ENCODE measurements at places on chromosomes 6 and 20.

GRCh38 chr6:101195588-101195987, 197.9 kb upstream of the GRIK2 start:
- DNase-seq: no peak

- DNase-seq: no peak
Observed at GRCh38 chr6:113971741-113972140, 793 bp upstream of the HDAC2 start.

GRCh38 chr6:141335477-141336273, 797.0 kb upstream of the GJE1 start:
- no peak for DNase-seq

DNA sequence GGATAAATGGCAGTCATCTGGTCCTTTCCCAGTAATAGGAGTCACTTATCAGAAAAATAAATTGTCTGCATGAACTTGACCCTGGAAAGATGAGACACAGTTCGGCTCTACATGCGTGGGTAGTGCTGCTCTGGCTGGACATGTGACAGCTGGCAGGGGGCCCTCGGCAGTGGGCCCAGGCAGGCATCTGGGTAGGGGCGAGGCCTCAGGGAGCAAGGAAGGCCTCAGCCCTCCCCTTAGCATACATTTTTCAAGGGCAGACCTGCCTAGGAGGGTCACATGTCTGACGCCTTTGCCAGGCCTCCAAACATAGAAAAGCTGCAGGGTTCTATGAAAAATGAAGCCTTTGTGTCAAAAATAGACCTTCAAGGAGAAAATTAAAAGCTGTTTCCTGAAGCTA, 12.8 kb upstream of the ILRUN start:
- no peak for DNase-seq

DNA sequence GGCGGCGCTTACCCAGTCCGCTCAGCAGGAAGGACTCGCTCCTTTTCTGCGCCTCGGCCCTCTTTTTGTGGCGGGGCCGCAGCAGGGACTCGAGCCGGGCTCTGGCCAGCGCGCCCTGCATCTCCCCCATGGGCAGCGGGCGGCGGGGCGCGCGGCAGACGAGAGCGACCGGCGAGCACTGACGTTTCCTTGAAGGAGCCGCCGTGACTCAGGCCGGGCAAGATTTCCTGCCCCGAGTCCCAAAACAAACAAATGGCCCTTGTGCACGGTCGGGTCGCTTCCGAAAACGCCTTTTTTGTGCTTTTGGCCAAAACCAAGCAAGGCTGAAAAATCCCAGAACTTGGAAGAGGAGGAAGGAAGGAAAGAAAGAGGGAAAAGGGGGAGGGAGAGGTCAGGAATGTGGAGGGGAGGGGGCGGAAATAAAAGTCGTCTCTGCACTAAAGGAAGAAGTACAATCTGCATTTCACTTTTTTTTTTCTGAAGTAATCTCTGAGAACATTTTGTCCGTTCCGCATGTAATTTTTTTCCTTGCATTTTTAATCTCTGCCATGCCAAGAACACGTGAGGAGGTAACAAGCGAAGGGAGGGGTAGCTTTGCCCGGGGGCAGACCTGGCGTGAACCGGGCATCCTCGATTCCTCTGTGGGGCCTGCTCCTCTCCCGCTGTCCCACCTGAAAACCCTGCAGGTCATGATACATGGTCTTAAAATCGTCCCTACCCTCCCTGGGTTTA, 123.3 kb upstream of the SLC2A12 start:
- peak; percentile 25 for DNase-seq

DNA sequence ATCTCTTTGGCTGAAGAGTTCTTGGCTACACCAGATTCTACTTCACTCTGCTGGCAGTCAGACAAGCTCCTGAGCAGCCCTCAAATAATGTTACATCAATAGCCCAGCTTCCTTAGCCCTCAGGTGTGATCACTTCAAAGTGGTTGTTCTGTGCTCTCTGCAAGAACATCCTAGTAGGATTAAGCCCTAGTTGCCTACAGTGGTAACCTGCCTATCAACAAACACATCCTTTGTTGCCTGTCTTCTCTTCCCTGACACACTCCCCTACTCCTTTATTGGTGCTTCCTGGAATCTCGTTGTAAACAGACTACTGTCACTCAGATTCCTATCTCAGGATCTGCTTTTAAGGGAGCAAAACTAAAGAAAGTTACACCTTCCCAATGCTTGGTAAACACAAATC, 45.1 kb upstream of the TASP1 start:
- DNase-seq: no peak

DNA sequence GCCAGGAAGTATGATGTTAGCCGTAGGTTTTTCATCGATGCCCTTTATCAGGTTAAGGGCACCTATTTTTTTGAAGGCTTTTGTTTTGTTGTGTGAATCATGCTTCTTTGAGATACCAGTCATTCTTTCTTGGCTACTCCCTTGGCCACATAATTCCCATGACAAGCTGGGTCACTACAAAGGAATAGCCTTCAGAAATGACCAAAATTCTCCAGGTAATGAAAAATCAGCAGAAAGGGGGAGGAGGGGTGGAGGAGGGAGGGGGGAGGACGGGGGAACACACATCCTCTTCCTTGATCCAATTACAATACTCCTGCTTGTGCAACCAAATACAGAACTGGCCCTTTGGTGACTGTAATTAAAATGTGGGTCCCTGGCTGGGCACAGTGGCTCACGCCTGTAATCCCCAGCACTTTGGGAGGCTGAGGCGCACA, 21.7 kb upstream of the TGM2 start:
- no peak for DNase-seq

DNA sequence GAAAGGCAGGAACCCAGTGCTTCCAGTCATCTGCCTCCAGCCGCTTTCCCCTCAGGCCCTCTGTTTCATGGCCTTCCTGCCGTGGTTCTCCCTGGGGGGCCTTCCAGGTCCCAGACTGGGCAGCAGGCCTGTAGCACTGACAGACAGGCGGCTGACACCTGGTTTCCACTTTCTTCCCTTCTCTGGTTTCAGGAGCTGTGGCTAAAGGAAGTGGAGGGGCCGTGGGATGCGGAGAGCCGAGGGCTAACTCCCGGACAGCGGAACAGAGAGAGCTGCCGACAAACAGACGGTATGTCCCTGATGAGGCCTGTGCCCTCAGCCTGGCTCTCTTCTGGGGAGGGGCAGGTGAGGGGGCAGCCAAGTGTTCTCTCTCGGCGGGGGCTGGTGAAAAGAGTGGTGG, 12.5 kb downstream of the LRRC73 start:
- DNase-seq: no peak

DNA sequence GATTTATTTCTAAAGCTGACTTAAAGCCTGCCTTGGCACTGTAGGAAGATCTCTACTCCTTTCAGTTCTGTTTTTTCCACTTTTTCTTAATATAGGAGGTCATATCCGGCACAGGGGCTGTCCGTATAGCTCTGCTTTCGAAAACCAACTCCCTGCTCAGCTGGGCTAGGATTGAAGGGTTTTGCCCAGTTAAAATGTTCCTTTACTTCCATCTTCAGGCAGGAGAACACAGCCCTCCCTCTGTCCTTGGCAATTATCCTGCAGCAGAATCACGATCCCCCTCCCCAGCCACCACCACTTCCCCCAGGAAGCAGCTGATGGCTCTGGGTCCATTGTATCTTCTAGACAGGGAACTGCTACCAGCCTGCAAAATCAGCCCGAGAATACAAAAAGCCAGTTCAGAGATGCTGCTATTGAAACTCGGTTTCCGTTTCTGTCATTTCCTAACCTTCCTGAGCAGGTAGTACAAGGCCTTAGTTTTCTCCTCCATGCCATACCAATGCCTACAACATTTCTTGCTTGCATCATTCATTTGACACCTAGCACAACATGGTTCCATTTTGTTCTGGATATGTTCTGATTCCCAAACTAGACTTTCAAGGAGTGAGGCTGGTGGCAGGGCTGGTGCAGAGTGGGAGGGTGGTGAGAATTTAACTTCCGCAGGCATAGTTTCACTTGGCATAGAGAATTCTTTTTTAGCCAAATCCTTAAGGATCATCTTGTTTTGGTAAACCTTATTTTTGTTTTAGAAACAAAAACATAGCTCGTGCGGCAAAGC, 53.9 kb downstream of the FAM50B start:
- DNase-seq: no peak

- DNase-seq: no peak
Observed at GRCh38 chr20:23200914-23201313, 114.8 kb upstream of the CD93 start.

GRCh38 chr20:63457737-63458136, 14.7 kb downstream of the KCNQ2 start:
- no peak for DNase-seq

- DNase-seq: no peak
Observed at GRCh38 chr20:52992632-52993031, 20.5 kb downstream of the TSHZ2 start.

DNA sequence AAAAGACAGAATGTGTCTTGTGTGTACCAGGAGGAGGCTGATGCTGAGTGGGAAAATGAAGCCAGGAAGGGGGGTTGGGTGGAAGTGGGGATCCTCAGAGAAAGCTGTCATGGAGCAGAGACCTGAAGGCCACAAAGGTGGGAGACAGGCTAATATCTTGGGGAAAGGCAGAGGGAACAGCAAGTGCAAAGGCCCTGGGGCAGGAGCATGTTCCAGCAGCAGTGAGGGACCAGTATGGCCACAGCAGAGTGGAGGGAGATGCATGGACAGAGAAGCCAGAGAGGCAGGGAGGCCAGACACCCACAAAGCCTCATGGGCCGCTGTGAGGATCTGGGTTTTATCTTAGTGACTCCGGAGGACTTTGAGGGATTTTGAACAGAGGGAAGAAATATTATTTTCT, 254.2 kb upstream of the SULF2 start:
- DNase-seq: no peak

DNA sequence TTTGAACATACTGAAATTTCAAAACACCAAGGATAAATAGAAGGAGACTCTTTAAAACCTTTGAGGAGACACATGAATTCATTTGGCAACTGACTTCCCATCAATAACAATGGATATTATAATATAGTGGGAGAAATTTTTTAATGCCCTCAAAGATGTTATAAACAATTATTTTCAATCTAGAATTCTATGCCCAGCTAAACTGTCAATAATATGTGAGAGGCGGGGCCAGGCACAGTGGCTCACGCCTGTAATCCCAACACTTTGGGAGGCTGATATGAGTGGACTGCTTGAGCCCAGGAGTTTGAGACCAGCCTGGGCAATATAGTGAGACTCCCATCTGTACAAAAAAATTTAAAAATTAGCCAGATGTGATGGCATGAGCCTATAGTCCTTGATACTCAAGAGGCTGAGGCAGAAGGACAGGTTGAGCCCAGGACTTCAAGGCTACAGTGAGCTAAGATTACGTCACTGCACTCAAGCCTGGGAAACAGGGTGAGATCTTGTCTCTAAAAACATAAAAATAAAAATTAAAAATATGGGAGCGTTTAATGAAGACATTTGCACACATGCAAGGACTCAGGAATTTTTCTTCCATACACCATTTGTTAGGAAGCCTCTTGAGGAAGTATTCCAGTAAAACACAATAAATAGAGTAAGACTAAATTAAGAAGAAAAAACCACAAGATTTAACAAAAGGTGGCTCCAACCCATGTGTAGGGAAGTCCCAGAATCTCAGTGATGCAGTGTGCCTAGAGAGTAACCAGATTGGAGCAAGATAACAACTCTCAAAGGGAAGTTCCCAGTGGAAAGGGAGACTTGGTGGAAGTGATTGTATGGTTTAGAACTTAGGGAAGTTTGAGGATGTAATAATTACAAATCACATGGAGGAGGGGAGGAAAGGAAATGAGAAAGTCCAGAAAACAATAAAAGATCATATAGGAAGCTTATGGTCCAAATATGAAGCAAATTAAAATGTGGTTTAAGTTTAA, 26.3 kb upstream of the ETV7 start:
- no peak for DNase-seq

GRCh38 chr6:160447350-160447749, 99.2 kb downstream of the SLC22A3 start:
- no peak for DNase-seq

DNA sequence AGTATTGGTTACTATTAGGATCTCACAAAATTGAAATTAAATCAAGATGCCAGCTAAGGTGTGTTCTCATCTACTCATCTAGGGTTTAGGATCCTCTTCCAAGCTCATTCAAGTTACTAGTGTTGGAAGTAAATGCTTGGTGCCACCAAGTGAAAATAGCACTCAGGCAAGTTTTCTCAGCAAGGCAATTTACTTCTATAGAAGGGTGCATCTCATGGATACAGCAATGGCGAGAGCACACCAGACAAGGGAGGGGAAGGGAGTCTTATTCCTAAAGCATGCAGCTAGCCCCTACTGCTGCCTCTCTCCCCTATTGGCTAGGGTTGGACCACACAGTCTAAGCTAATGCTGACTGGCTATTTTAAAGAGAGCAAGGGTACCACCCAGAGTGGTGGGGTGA, 23.0 kb upstream of the FAM8A1 start:
- no peak for DNase-seq

DNA sequence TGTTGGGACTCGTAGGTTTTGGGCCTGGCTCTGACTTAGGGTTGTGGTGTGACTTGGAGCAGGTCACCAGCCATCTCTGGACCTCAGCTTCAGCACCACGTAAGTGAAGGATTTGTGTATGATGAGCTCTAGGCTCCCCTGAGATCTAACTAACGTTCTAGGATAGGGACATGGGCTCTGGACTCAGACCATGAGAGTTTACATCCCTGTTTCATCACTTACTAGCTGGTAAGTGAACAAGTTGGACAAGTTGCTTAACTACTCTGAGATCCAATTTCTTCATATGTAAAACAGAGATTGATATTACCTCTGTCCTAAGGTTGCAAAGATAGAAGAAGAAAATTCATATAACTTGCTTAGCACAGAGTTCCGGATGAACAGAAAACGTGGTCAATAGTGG, 20.3 kb upstream of the PNPLA1 start:
- DNase-seq: no peak

- no peak for DNase-seq
Observed at GRCh38 chr6:100633096-100633777, 168.5 kb upstream of the SIM1 start.

DNA sequence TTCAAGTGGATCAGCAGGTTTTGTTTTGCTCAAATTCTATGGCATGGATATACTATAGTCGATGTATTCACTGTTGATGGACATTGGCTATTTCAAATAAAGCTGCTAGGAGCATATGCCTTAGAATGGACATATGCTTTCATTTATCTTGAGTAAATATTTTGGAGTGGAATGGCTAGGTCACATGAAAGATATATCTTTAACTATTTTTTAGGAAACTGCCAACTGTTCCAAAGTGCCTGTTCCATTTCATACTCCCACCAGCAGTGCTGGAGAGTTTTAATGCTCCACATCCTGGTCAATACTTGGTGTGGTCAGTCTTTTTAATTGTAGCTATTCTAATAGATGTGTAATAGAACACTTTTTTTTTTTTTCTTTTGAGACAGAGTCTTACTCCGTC, 81.1 kb upstream of the PIM1 start:
- no peak for DNase-seq

DNA sequence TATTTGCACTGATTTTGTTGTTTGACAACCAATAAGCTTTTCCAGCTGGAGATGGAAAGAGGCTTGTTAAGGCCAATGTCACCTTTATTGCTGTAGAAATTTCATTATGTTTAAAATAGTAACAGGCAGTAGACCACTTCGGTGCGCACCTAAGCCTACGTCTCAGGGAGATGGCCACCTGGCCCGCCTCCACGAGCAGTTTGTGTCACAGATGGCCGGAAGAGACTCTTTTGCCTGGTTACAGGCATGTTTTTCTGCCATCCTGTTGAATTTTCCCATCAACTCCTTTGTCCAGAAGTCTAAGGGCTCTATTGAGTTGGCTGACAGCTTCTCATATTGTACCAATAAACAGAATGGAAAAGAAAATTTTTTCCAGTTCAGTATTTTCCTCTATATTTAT, 51.0 kb downstream of the SLC9A8 start:
- DNase-seq: no peak

- no peak for DNase-seq
Observed at GRCh38 chr6:20071998-20072397, 140.3 kb downstream of the MBOAT1 start.

GRCh38 chr20:38197619-38198018, 32.5 kb upstream of the TGM2 start:
- DNase-seq: no peak
